ENCODE measurements at places on chromosomes 2 and 18.

DNA sequence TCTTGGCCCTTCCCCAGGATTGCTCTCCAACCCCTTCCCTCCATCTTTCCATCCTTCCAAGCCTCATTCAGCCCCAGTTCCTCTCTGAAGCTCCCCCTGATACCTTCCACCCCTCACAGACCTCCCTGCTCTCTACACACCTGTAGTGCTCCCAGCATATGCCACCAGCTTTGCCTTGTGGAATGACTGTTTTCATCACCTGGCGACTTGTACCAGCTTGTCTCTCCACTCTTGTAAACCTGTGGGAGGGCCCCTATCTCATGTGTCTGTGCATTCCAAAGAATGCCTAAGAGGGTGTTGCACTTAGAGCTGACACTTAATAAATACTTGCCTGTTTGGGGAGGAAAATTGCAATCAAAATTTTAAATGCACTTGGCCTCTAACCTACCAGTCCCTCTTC lies 198.7 kb downstream of the BCL11A start:
- DNase-seq: no peak

- DNase-seq: no peak
These were observed 210.4 kb downstream of the CDH19 start for GRCh38 chr18:66393463-66393862.

GRCh38 chr2:45984896-45985473 lies 312.2 kb upstream of the EPAS1 start:
- DNase-seq: no peak

- no peak for DNase-seq
These were observed 16.4 kb upstream of the TMEM247 start for GRCh38 chr2:46462936-46463335.

DNA sequence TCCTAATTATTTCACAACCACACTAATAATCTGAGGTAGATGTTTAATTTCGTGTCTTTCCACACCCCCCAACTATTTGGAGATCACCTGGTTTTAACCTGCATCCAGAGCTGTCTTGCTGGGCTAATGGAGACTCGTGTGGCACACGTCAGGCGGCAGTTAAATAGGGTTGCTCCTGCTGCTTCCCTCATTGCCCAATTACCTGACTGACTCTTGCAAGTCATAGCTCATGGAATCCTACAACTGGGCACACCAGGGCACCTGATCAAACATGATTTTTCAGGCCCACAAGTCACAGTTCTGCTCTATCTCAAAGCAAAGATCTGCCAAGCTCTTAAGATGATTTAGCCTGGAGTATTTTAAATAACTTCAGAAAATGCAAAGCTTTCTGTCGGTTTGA lies 1430.4 kb upstream of the ACVR2A start:
- no peak for DNase-seq

GRCh38 chr2:45637440-45637839 lies 14.0 kb upstream of the PRKCE start:
- peak; percentile 57 for DNase-seq

DNA sequence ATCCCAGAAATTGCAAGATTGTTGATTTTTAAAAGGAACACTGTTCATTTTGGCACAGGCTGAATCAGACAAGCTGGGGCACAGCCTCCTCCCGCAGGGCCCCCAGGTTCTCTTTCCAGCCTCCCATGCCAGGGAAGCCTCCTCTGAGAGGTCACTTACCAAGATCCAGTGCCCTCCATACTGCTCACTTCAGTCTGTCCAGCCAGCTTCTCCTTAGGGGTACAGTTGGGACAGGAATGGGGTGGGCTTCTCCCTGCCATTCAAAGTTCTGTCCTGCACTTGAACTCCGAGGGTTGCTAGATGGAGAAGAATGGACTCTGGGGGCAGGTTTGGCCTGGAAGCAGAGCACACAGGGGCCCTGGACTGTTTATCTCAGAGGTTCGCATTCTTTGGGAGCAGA lies 7.5 kb upstream of the CYP26B1 start:
- no peak for DNase-seq

GRCh38 chr2:231260442-231261208 lies 62.2 kb downstream of the ARMC9 start:
- DNase-seq: no peak

DNA sequence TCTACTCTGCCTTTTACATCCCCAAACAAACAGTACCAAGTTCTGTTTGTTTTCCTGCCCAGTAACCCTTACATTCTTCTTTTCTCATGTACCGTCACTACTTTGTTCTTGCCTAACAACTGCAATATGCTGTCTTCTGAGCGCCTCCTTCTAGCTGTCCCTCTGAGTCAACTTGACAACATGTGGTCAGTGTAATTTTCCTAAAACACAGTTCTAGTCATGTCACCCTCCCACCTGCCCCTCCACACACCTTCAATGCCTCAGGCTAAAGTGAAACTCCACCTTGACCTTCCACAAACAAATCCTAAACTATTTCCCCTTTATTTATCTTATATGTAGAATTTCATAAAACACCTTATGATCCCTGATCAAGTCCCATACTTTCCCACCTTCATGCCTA lies 124.6 kb upstream of the CD302 start:
- DNase-seq: peak; percentile 14

- no peak for DNase-seq
These were observed 21.5 kb downstream of the ARHGEF33 start for GRCh38 chr2:38911191-38911590.

DNA sequence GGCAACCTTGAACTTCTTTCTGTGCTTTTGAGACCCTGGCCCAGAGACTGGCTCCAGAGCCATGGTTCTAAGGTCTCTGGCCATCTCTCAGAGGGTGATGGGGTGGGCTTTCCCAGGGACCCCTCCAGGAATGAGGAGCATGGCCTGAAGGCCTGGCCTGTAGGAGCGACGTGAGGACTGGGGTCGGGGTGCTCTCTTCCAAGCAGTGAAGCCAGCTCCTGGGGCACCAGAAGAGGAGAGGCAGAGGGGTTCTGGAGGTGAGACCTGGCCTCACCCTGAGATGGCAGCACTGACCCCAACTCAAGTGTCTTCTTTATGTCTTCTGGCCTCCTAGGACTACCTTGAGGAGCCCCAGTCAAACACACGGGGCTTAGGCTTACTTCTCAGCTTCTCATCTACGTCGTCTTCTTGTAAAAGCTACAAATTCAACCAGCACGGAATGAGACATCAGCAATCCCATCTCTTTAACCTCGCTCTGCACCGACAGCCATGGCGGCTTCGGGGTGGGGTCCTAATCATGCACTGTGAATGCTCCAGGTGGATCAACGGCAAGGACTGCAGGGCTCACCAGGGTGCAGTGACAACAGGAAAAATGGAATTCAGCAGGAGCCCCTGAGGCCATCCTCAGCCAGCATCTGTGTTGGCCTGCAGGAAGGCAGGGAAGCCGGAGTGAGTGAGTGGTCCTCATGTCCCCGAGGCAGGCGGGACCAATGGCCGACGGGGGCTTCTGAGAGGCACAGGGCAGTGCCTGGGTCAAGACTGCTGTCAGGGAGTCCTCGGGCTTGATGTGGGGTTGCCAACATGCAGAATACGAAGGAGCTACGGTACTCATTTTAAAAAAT lies 214.1 kb downstream of the HDAC4 start:
- no peak for DNase-seq

GRCh38 chr2:200786826-200787225 lies 24.9 kb upstream of the BZW1 start:
- DNase-seq: peak; percentile 44

- no peak for DNase-seq
These were observed 142.7 kb downstream of the FIGN start for GRCh38 chr2:163592954-163593622.

GRCh38 chr18:35091841-35092240 lies 50.6 kb downstream of the MAPRE2 start:
- DNase-seq: no peak

GRCh38 chr2:33442528-33443079 lies 33.8 kb upstream of the RASGRP3 start:
- no peak for DNase-seq

- no peak for DNase-seq
These were observed 97.7 kb downstream of the PIGN start for GRCh38 chr18:62089174-62089573.

- no peak for DNase-seq
These were observed 70.3 kb downstream of the CHST9 start for GRCh38 chr18:27114842-27115241.

- no peak for DNase-seq
These were observed 16.9 kb downstream of the PID1 start for GRCh38 chr2:229254206-229254605.

Data from activated CD4-positive, alpha-beta T cell treated with anti-CD3 and anti-CD28 coated beads, Interleukin-10, Interleukin-2, amounts not matched to agents 100 ng/mL and 50 ng/mL, durations not matched to agents 16 hours and 8 hours (primary cell).